ENCODE measurements at places on chromosomes 2 and 18.

DNA sequence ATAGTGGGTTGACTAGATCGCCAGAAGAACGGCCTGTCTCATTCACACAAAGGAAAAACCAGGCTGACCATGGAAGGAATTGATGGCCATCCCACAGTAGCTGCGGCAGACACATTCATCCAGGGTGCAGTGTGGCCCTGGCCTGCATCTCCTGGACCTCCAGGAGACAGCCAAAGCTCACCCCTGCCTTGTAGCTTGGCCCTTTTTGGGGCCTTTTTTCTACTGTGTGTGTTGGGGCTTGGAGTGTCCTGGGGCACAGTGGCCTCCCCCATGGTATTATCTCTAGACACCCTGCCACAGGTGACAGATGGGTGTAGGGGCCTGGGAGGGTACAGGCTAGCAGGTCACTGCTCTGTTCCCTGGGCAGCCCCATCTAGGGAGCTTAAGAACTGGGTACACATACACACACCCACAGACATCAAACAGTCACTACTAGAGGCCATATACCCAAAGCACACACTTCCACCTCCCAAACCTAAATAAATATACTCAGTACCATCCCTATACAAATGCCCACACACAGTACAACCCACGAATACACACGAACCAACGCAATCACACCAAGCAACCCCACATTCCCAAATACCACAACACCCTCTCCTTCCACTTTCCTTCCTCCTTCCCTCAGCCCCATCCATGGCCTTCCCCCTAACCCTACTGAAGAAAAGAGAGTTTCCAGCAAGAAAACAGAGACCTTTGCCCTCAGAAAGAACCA, 8.6 kb downstream of the EN1 start:
- no peak for DNase-seq

DNA sequence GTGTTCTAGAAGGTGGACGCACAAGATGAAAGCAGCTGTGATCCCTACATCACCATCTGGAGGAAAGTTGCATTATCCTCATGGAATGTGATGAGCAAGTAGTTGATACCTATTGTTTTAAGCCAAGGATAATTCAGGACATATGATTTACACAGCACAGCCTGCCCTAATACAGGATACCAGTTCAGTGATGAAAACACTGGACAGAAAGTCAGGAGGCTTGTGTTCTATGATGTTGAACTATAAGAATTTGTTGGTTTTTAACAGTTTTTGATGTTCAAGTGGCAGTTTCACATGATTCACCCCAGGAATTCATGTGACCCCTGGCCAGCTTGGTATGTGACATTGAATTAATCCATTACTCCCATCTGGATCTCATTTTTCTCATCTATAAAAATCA, 6.2 kb upstream of the CHST10 start:
- DNase-seq, result no peak

GRCh38 chr2:104733226-104733943, 120.5 kb upstream of the POU3F3 start:
- no peak for DNase-seq

- DNase-seq, result no peak
Observed at GRCh38 chr2:225282858-225283710, 116.4 kb upstream of the NYAP2 start.

DNA sequence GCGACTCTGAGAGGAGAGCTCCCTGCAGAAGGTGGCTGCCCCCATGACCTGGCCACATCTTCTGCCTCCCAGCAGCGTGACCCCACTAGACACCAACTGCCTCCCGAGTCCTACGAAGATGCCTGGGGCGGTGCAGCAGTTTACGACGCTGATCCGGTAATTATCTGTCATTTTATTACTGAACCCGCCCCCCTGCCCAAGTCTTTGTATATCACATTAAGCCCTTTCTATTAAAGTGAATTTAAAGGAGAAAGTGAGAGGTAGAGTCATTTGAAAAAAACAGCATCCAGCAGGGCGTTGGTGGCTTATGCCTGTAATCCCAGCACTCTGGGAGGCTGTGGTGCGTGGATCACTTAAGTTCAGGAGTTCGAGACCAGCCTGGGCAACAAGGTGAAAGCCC, 33.4 kb downstream of the ABCG8 start:
- DNase-seq, result no peak

GRCh38 chr18:74745633-74746403, 148.1 kb downstream of the ZNF407 start:
- DNase-seq, result no peak

DNA sequence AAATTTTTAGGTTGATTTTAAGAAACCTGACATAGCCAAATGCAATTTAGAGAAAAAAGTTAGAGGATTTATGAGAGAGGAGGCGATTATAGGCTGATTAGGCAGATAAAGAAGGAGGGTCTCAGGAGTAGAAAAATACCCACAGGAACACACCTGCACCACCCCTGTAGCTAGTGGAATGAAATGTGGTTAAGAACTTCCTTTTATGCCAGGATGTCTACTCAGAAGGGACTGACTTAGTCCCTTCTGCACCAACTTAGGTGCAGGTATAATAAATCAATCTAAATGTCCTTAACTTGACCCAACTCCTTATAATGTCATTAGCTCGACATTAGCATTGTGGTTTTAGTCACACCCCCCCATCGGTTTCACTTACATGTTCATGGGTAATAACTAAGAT, 1274.5 kb upstream of the TMEFF2 start:
- no peak for DNase-seq

- no peak for DNase-seq
Observed at GRCh38 chr18:6435731-6436130, 21.0 kb upstream of the L3MBTL4 start.

DNA sequence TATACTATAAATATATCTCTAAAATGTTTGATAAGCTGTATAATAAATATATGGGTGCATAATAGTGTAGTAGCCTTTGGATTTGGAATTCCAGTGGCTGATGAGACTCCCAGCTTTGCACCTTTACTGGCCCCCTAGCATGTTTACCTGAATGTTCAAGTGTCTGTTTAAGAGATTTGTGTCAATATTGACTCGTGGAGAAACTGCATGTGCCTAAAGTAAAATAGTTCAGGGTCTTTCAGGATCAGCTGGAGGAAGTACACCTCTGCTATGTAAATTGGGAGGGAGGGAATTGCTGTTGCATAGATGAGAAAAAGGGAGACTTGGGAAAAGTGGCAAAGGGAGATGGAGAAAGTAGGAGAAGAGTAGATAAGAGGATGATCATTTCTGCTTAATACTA, 23.9 kb downstream of the ME2 start:
- DNase-seq, result no peak

DNA sequence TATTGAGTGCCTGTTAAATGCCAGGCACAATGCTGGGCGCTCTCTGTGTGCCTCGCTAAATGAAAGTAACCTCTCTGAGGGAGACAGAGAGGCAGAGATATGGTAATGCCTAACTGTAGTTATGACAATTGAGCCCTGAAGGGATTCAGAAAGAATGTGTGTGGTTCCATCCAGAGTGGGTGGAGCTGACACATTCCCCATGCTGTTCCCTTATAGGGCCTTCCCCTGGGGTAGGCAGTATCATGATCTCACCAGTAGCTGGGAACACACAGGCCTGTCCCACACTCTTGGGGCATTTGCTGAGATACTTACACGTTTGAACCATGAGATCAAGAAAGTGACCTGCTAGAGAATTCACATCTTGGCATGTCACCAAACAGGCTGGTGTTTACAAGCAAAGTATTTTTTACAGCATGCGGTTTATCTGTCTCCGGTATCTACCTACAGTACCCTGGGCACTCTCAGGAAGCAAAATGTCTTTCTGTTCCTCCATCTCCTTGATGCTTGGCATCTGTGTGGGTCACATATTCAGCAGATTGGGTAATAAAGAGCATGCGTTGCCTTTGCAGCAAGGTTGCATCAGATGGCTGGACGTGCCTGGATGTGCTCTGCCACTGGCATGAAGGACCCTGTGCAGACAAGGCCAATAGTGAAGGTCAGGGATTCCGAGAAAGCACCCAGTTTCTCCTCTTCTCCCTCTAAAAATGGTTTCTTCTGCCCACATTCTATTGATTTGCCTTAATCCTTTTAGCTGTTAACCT, 9.4 kb downstream of the CTIF start:
- DNase-seq, result peak; percentile 43

- DNase-seq, result no peak
Observed at GRCh38 chr2:170213651-170214050, 35.7 kb downstream of the MYO3B start.

- DNase-seq, result no peak
Observed at GRCh38 chr2:219551441-219552381, 7.9 kb downstream of the TMEM198 start.

DNA sequence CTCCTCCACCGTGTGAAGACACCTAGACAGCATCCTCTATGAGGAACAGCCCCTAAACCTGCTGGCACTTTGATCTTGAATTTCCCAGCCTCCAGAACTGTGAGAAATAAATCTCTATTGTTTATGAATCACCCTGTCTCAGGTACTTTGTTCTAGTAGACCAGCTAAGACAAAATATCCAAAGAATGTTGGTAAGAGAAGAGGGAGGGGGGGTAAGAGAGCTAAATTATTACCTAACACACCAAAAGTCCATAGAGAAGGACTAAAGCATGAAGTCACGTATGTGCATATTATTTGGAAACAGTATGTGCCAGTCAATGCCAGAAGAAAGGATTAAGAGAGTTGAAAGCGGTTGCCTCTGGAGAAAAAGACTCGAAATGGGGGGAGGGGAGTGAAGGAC, 211.0 kb downstream of the SP3 start:
- no peak for DNase-seq

DNA sequence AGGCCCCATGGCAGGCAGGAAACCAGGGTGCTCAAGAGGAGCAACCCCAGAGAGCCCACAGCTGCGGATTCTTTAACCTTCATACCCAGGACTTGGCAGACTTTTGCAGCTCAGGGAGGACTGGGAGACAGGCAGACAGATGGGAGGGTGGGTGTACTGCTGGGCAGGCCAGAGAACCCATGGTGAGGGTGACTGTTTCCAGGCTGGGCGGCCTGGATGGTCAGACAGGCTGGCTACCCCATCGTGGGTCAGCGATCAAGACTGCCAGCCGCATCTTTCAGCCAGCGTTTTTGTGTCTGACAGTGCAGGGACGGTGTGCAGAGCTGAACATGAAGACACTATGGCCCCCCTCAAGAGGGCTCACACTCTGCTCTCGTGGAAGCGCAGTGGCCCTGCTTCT, 82.2 kb downstream of the MARCO start:
- no peak for DNase-seq

DNA sequence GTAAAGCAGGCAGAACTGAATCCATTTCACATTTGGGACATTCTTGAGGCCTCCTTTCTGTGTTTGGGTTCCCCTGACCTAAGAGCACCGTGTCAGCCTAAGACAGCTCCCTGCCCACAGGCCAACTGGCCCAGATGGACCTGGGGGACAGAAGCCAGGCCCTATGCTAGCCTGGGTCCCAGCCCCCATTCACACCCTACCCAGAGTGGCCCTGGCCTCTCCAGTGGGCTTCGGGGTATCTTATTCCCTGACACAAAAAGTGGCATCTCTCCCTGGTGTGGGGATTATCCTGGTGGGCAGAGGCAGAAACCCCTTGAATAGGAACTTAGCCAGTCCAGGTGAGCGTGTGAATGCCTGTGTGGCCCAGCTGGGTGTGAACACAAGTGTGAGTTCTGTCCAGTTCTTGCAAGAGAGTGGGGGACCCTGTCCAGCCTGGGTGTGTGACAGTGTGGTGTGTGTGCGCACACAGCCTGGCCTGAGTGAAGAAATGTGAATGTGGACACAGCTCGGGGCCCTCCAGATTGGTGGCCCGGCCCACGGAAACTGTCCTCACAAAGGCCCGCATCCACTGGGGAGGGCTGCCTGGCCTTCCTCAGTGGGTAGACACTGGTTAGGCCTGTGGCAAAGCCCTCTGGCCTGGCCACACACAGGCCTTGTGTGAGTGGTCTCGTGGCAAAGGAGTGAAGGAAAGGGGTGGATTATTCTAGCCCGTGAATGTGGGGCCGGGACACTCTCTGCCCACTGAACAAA, 63.0 kb upstream of the HAAO start:
- no peak for DNase-seq

GRCh38 chr2:13114391-13114790, 397.7 kb downstream of the TRIB2 start:
- no peak for DNase-seq

GRCh38 chr18:48215876-48216638, 193.1 kb downstream of the ZBTB7C start:
- no peak for DNase-seq
